Subcutaneous adipose tissue (tissue), 4 donors: ENCODE measurements at places on chromosomes 2 and 18. TPM values are rescaled to one million over a fixed set of nuclear protein-coding genes. Genes with fewer than 3 reads are reported as not detected.

Gene EFEMP1
- 163 TPM for total RNA-seq

Gene PFN4
- 1.3 TPM for total RNA-seq

Gene LAMA3
- total RNA-seq = 23.3 TPM

Gene CNTNAP5
- not detected for total RNA-seq

Gene FAM228A
- 2.6 TPM for total RNA-seq

Gene RGPD3
- 0.85 TPM for total RNA-seq

Gene HOXD12
- not detected for total RNA-seq

Gene PRSS56
- total RNA-seq = not detected

Gene MDH1B
- total RNA-seq = 1.1 TPM

Gene KIF1A
- not detected for total RNA-seq

Gene MTX2
- total RNA-seq = 22.8 TPM

Gene WNT10A
- total RNA-seq = not detected

Gene GMPPA
- total RNA-seq = 16.3 TPM
